ENCODE measurements at places on chromosomes 5 and 9.
A peak's percentile ranks its signal among the peaks of the same experiment; 100 is the strongest.

DNA sequence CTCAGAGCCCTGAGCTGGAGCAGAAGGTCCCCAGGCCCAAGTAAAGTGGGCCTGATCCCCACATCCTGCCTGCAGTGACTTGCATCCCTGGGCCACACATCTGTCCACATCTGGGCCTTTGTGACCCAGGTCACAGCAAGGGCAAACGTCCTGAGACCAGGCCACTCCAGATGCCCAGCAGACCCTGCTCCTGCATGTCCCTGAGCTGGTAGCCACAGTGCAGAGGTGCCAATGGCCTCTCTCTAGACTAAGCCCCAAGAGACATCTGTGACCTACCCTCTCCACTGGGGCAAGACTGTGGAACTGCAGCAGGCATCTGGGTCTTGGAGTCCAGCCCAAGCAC, 2.5 kb downstream of the FLT4 start:
- no peak for DNase-seq

DNA sequence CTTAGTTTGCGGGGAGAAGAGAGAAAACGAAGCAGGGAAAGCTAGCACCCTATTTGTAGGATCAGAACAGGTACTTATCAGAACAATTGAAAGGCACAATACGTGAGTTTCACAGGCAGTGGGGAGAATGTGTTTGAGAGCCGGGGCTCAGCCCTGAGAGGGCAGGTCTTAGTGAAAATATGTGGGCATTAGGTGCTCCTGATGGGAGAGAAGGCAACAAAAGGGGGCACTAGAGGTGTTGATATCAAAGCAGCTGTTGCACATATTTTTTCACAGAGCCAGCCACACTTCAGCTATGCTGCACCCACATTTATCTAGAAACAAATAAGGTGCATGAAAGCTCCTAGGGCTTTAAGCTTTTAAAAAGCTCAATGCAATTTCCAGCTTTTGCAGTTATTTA, 99.7 kb upstream of the MAN2A1 start:
- DNase-seq, result no peak

DNA sequence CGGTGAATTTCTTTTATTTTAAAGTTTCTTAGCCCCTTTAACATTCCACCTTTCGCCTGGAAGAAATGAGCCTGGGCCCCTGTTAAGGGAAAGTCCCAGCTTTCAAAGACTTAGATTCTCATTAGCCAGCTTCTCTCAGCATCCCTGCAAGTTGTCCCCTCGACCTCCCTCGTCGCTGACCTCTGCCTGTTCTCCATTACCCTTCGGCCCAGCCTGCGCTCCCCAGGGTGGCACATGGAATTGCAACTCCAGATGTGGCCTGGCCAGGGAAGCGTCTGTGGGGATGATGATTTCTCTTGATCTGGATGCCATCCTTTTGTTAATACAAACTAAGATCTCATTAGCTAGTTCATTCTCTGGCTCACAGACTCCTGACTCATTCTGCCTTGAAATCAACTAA, 43.4 kb upstream of the FANCC start:
- DNase-seq, result no peak

DNA sequence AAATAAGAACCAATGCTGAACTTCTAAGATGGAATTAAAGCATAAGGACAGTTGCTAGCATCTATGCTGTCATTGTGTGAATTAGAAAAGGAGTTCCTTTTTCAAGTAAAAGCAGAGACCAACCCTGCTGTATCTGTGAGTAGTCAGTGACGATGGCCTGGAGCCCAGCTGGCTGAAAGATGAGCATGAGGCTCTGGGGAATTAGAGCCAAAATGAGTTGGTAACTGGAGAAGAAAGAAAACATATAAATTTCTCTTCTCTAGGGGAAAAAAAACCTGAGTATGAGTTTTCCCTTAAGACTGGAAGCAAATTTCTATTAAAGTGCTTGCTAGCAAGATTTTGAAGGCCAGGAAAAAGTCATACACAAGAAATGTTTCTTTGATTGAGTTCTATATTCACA, 1.6 kb upstream of the SPZ1 start:
- DNase-seq, result no peak

DNA sequence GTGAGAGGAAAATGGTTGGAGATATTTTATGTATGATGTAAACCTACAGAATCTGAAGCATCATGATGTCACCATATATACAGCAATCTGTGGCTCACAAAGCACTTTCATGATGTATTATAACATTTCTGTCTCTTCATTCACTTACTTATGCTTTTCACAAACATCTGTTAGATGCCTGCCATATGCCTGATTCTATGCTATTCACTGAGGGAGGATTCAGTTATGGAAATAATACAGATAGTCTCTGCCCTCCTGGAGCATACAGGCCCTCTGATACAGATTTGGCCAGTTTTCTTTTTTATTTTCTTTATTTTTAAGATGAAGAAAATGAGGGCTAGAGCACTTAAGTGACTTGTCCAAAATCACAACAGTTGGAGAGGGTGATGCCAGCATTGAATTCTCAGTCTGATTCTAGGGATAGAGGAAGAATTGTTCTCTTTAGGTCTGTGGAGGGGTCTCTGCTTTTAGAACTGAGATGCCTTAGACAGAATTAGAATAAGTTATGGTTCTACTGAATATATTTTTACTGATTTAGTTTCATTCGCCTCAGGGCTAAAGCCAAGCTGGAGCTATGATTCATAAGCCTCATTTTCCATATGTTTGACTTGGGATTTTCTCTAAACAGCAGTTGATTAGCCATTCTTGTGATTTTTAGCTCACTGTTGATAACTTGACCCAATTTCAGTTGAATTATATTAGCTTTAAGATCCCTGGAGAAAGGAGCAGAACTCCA, 636.4 kb downstream of the PRELID2 start:
- no peak for DNase-seq

- DNase-seq, result no peak
Measured at GRCh38 chr9:17816431-17817027, 237.7 kb downstream of the SH3GL2 start.

- DNase-seq, result no peak
Measured at GRCh38 chr5:14225173-14225834, 82.2 kb downstream of the TRIO start.

GRCh38 chr9:115220319-115221005, 102.5 kb upstream of the TNC start:
- DNase-seq, result peak; percentile 37

- DNase-seq, result no peak
Measured at GRCh38 chr9:124605258-124605657, 98.1 kb upstream of the NR5A1 start.

GRCh38 chr9:133306242-133307204, 29.5 kb downstream of the SURF6 start:
- no peak for DNase-seq

GRCh38 chr9:87107072-87107471, 159.8 kb upstream of the GAS1 start:
- DNase-seq, result no peak

DNA sequence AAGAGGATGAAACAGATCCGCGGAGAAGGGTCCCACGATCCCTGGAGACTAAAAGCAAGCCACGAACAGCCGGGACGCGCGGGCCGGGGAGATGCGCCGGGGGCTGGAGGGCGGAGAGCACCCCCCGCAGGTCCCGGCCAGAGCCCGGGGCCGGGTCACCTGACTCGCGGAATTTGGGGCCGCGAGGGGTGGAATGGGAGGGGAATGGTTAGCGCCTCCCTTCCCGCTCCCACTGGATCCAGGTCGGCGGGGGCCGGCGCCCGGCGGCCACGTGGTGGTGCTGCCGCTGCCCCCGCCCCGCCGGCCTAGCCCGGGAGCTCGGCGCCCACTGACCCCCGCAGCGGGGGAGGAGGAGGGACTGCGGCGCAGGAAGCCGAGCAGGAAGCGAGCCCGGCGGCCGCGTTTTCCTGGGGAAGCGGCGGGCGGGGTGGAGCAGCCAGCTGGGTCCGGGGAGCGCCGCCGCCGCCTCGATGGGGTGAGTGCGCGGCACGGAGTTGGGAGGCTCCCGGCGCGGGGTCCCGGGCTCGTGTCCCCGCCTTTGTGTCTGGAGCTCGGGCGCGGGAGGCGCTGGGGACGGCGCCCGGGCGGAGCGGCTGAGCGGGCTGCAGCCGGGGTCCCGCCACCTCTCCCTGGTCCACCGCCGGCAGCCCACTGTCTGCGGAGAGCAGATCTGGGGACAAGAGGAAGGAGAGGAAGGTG, at the start of gene RAI14:
Gene RAI14 (plus strand): TSS at position 328 of the 699 bp plus-strand sequence. CDS start 30,592 bp downstream, outside the sequence.
- DNase-seq, result peak; percentile 55

Measured in NCI-H748 treated with DMSO at 0.1 percent for 48 hours (cell line).